Astrocyte of the spinal cord (primary cell): ENCODE measurements at places on chromosomes 6 and 20.
A peak's percentile ranks its signal among the peaks of the same experiment; 100 is the strongest.

- peak; percentile 16 for DNase-seq
Measured at GRCh38 chr20:50848341-50848808, 53.5 kb downstream of the BCAS4 start.

GRCh38 chr20:19765266-19765665, 7.2 kb downstream of the RIN2 start:
- DNase-seq: no peak

GRCh38 chr20:14544688-14545087, 207.3 kb upstream of the FLRT3 start:
- DNase-seq: no peak

DNA sequence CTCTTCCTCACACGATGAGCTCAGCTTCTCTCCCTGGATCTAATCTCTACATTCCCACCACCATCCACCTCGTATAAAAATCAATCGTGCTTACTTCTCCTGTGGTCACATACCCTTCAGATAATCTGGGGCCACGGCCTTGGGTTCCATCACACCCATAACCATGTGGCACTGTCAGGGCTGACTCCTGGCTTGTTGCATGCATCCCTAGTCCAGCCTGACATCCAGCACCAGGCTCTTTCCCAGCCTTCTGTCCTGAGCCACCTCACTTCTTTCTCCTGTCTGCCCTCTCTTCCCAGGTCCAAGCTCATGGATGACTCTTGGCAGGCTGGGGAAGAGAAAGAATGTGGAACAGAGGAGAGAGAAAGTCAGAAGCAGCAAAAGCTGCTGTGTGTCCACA, 199.8 kb downstream of the BACH2 start:
- no peak for DNase-seq

- no peak for DNase-seq
Measured at GRCh38 chr6:168100803-168101589, 22.0 kb upstream of the FRMD1 start.

- DNase-seq: peak; percentile 6
Measured at GRCh38 chr6:105041880-105042279, 85.0 kb downstream of the LIN28B start.

DNA sequence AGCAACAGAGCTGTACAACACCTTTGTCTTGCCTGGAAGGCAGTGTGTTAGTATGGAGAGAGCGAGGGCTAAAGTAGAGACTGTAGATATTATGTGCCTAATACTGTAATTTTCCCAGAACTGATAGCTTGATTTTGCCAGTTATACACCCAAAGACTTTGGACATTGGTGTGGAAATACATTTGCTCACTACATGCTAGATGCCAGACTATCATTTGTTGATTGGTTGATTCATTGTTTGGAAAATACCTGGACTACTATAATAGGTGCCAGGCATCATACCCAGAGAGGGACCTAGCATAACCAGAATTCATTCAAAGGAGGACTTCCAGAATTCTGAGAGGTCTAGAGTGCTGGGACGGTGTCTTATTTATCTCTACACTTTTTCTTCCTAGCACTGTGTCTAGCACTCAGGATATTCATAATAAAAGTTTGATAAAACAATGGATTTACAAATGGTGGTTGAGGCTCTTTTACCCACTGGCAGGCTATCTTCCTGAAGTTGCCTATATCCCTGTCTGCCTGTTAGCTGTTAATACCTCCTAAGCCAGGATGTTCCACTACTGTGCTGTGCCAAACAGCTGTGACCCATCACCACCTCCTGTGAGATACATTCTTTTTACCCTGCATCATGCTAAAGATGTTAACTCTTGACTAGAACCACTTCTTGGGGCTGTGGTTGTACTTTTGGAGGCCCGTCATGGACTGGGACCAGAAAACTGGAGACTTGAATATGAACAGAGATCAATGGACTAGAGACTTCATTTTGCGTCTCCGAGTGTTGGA, 72.2 kb upstream of the FUCA2 start:
- DNase-seq: peak; percentile 70

GRCh38 chr20:56872620-56873458, 243.7 kb downstream of the TFAP2C start:
- DNase-seq: no peak

DNA sequence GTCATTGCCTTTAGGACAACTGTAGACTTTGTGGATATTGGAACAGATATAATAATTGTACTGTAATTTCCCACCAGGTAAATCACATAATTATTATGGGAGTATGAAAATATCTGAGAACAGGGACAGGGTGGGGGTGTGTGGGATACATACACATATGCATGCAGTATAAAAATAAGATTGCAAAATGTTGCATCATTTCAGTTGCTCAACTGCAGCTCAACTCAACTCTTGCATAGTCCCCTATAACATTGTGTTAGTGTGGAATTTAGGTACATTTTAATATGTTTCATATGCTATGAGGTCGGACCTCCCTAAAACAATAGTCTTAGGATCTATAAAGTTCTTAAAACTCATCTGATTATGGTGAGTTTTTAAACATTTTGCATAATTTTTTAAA, 275.0 kb upstream of the FLRT3 start:
- DNase-seq: no peak
